ENCODE measurements at places on chromosomes 6 and 20. TPM values are rescaled to one million over a fixed set of nuclear protein-coding genes. Genes with fewer than 3 reads are reported as not detected.
A peak's percentile ranks its signal among the peaks of the same experiment; 100 is the strongest.

Gene ASF1A
- total RNA-seq = 20.4 TPM

Gene KCNK16
- total RNA-seq = not detected

Gene TBXT
- not detected for total RNA-seq

- H3K36me3 ChIP-seq = no peaks in the 10 kb centered on the region
- no peaks in the 10 kb centered on the region for H3K27me3 ChIP-seq
- H3K4me3 ChIP-seq = peak within 1 kb of the TSS; percentile 76
Measured at GRCh38 chr6:24719125-24719971, at the start of gene C6orf62. Gene C6orf62, minus strand, starts transcription at chr6:24719154. Its CDS starts 486 bp downstream, at chr6:24718668.

DNA sequence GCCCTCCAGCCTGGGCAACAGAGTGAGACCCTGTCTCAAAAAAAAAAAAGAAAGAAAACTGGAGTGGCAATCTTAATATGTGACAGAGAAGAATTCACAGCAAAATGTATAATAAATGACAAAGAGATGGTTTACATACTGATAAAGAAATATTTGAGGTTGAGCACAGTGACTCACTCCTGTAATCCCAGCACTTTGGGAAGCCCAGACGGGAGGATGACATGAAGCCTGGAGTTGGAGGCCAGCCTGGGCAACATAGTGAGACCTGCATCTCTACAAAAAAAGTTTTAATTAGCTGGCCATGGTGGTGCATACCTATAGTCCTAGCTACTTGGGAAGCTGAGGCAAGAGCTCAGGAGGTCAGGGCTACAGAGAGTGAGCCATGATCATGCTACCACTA lies 12.4 kb upstream of the DEFB118 start:
- DNase-seq = no peak
- H3K27ac ChIP-seq = no peak overlapping the region
- no peaks in the 10 kb centered on the region for H3K4me1 ChIP-seq
- no peak overlapping the region for H3K4me3 ChIP-seq
- no peaks in the 10 kb centered on the region for H3K36me3 ChIP-seq

DNA sequence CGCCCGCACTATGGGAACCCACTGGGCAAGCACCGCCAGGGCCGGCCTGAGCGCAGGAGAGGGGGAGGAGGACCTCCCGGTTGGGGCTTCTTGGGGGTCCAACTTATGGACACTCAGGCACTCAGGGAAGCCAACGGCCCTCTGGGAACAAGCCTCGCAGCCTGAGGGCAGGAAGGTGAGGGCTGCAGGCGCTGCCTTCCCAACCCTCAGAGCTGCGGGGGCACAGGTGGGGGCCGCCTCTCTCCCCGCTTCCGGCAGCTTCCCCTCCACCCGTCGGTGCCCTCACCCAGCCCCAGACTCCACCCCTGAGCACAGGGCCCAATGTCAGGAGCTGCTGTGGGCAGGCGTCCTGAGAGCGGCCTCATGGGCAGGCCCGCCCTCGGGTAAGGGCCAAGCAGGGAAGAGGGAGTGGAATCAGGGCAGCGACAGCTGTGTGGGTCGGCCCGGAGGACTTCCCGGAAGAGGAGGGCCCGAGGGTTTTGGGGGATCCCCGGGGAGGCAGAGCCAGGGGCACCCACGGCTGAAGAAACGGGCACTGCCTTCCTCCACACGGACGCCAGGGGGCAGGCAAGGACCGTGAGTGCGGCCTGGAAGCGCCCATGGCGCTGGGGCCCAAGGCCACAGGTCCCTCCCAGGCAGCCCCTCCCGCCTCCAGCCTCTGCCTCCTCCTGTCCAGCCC lies 488 bp upstream of the PTK6 start:
- peak overlapping the region; percentile 45 for H3K4me3 ChIP-seq
- DNase-seq = peak; percentile 97
- peak overlapping the region; percentile 98 for H3K27ac ChIP-seq
- peaks cover 12% of the 10 kb centered on the region for H3K4me1 ChIP-seq
- no peaks in the 10 kb centered on the region for H3K36me3 ChIP-seq

Data from colonic mucosa (tissue), 4 donors.